Stimulated activated CD4-positive, alpha-beta T cell treated with anti-CD3 and anti-CD28 coated beads, Interleukin-4, amount 100 ng/mL, for 4 hours (primary cell): ENCODE measurements at places on chromosomes 16 and 17.

DNA sequence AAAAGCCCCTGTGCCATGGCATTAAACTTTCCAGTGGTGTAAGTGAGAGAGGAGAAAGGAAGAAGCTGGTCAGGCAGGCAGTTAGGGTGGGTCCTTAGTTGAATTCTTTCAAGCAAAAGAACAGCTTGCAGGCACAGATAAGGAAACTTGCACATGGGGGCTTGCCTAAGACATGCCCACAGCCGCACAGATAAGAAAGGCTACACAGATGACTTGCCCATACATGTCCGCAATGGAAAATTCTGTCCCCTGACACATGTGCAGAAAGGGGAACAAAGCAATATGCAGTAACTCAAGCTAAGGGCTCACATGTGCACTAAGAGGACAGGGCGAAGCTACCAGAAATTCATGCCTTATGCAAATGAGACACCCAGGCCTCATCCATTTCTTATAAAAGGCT is 69.9 kb downstream of the GSG1L start:
- DNase-seq = no peak

- DNase-seq = no peak
These were observed 51.1 kb upstream of the NDRG4 start for GRCh38 chr16:58448890-58449289.

DNA sequence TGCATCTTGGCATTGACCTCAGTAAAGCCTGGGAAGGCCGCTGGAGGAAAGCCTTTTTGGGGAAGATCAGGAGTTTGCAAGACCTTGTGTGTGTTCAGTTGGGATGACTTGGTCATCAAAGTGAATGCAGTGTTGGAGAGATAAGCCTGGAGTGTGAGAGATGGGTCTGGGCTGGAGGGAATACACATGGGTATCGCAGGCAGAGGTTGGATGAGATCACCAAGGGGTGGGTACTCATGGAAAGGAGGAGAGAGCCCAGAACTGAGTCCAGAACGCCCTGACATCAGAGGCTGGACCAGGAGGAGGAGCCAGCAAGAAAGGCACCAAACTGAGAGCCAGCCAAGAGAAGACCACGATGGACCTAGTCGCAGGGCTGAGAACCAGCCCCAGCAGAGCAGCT is 35.2 kb downstream of the SDK2 start:
- DNase-seq = no peak

- no peak for DNase-seq
These were observed 10.1 kb upstream of the SPOP start for GRCh38 chr17:49687878-49688491.

DNA sequence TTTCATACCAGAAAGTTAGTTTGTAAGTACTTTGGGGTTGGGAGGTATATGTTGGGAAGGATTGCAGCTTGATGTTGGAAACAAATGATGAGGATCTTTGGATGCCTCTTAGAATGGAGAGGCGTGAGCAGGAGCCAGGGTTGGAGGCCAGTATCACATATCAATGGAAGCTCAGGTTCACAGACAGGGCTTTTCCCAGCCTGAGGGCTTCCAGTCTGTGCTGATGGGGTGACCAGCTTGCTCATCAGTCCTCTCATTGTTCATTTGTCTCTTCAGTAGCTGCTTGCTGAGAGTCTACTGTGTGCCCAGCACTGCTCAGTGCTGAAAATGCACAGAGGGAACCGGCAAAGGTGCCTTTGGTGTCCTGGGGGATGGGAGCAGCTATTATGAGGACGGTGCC is 5.8 kb downstream of the DNAAF1 start:
- DNase-seq = no peak

- DNase-seq = peak; percentile 16
These were observed 7.7 kb downstream of the MED9 start for GRCh38 chr17:17484451-17484899.

- DNase-seq = peak; percentile 73
These were observed 7.6 kb downstream of the UBALD2 start for GRCh38 chr17:76272541-76273444.

- no peak for DNase-seq
These were observed 2.7 kb upstream of the CDH11 start for GRCh38 chr16:65124596-65124995.

GRCh38 chr17:59332749-59333377 is 1.4 kb downstream of the YPEL2 start:
- no peak for DNase-seq

DNA sequence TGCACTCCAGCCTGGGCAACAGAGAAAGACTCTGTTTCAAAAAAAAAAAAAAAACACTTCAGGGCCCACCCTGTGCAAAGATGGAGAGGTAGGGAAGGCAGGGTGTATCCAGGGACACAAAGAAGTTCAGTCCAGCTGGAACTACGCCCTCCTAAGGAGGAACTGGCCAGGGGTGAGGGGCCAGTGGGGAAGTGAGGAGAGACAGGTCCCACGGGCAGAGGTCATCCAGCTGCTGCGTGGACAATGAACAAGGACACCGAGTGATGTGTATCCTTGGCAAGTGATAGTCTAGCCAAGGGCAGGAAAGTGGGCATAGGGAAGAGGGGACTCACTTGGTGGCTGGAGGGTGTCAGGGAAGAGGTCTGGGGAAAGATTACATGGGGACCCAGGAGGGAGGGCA is 9.4 kb upstream of the RIPOR1 start:
- DNase-seq = no peak

GRCh38 chr16:50462793-50463507 is 85.2 kb upstream of the NKD1 start:
- no peak for DNase-seq

- no peak for DNase-seq
These were observed 200.4 kb downstream of the AXIN2 start for GRCh38 chr17:65360961-65361552.

DNA sequence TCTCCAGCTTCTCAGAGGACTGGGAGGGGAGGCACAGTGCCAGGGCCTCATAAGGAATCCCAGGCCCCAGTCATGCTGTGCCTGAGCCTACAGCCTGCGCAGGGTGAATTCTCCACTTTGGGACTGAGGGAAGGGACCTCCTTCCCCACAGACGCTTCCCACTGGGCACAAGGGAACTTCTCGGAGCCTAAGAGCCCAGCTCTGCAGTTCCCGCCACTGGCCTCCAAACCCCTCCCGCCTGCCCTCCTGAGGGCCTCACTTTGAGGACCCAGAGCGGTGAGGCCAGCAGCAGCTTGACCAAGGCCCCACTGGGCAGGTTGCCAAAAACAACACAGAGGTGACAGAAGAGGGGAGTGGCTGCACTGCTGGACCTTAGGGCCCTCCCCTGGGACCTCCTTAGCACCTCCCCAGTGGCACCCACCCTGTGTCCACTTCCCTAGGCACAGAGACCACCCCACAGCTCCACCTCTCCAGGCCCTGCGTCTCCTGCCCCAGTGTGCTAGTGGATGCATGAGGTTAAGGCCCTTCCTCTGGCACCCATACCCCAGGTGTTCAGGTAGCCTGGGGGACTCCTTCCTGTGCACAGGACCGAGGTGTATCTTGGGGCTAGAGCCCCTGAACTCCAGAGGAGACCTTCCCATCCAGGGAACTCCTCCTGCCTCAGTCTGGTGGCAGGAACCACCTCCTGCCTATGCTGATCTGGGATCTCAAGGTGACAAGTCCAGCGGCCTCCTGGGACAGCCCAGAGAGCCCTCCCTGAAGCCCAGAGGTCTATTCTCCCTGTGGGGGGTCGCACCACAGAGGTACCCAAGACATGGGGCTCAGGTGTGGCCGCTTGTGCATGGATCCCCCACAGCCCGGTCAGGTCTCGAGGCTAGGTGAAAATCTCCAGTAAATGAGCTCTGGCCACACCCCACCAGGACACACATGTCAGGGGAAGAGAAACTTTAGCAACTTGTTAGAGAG is 3.4 kb downstream of the CASKIN2 start:
- no peak for DNase-seq

GRCh38 chr17:31281061-31281460 is 16.0 kb downstream of the OMG start:
- DNase-seq = no peak

GRCh38 chr17:50630524-50631194 is 4.0 kb upstream of the ABCC3 start:
- peak; percentile 44 for DNase-seq

- DNase-seq = no peak
These were observed 11.8 kb upstream of the RAB11FIP4 start for GRCh38 chr17:31379597-31380205.

GRCh38 chr17:5257124-5257523 is 22.5 kb upstream of the SCIMP start:
- DNase-seq = no peak

DNA sequence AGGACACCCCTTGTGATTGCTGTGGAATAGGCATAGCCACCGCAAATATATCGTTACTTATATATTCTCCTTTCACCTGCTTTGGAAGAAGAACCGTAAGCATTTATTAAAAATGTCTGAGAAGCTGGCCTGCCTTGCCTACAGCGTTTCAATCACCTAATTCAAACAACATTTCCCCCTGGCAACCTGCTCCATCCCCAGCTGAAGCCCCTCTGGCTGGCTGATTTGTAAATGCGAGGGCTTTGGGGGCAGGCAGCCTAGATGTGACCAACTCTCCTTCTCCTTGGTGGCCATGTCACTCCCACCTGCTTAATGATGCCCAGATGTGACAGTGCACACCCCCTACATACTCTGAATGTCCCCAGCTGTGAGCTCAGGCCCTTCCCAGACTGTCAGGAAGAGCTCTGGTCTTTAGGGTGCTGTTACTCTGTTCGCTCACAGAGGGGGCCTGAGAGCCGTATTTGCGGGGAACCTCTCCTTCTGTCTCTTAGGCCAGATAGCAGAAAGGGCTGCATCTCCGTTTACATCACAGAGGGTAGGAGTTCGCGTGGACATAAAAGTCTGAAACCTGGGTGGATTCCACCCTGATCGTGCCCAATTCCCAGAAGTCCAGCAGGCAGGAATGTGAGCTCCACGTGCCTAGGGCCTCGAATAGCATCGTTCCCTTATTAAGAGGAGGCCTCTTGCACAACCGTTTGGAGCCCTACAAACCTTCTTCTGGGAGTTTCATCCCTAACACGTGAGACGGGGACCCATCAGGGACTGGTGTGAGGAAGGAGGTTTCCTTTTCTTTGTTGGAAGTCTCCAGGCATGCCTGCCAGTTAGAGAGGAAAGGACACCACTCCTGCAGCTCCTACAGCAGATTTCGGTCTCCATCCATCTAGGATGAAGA is 2.4 kb upstream of the SDK2 start:
- DNase-seq = no peak

DNA sequence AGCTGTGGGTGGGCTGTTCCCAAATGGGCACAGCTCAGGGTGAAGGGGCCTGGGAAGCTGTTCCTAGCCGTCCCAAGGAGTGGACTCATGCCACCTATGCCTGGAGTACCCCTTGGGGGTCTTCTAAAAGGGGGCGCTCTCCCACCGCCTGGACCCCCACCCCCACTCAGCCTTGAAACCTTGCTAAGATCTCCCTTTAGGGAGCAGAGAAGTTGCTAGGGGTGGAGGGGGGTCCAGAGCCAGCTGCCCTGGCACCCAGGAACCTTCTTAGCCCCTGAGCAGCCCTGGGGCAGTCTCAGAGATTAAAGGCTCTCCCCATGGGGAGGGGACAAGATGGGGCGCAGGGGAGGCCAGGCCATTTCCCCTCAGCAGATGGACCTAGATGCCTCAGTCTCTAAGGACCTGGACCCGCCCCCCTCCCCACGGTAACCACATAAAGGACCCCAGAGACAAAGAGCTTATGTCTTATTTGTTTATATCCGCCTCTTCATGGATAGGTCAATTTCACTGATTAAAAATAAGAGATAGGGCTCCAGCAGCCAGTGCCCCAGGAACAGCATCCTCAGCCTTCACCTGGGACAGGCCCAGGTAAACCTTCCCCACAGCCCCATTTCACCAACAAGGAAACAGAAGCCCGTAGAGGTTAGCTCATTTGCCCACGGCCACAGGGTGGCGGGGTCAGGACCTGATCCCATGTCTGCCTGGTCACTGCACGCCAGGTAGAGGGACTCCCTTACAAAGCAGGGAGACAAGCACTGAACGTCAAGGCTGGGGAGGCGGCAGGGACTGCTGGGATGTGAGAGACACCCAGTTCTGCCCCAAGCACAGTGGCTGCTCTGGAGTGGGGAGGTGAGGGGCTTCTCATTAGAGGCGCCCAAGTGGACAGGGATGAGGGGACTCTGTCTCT is 3.4 kb downstream of the MTSS2 start:
- DNase-seq = no peak

DNA sequence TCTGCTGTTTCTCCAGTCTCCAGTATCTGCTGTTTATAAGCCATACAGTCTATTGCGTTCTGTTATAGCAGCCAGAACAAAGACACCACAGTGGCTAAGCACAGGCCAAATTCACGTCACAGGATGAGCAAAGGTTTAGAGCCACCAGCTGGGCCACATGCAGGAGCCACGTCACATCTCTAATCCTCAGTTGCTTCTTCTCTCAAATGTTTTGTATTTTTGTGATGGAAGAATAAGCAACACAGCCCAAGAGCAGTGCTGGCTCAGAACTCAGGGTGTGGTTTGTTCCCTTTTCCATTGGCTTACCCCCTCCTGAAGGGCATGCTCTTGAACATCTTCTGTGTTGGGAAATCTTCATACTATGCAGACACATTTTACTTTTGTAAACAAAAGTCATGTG is 309.4 kb upstream of the CDH5 start:
- no peak for DNase-seq

DNA sequence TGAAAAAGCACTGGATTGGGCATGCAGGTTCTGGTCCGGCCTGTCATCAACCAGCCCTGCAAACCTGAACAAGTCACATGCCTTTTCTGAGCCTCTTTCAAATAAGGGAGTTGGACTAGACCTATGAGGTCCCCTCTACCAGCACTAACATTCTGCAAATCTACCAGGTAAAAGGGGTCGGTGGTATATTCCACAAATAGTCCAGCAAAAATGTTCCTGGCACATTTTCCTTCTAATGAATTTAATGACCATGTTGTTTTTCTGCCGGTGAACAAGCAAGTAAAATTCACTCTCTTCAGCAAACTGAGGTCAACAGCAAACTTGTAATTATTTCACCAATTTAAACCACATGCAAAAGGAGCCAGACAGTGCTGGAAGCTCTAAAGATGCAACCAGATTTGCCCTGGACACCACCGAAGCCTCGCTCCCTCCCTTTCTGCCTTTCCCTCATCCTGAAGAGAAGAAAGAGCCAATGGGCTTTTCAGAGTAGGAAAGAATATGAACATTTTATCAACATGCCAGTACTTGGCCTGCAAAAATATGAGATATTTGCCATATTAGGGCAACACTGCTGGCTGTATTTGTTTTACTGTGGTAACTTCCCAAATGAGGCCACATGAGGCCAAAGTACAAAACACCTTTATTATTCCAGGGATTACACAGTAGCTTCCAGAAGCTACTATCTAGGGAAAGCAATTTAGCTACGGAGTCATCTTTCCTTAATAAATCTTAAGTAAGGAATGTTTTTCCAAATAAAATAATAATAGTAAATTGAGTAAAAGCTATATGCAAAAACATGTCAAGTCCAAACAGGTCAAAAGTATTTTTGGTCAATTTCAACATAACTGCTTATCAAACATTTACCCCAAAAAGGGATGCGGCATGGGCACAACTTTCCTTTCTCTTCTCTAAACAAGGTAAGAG is 45.0 kb downstream of the USP31 start:
- no peak for DNase-seq

GRCh38 chr17:50188921-50189549 is 12.4 kb downstream of the COL1A1 start:
- no peak for DNase-seq
